Naive thymus-derived CD4-positive, alpha-beta T cell (primary cell): ENCODE measurements at places on chromosomes 12 and 14. TPM values are rescaled to one million over a fixed set of nuclear protein-coding genes. Genes with fewer than 3 reads are reported as not detected.

The KLRC4 gene
- not detected for polyA plus RNA-seq

The GPRC5A gene
- not detected for polyA plus RNA-seq

The ZNF84 gene
- 22.6 TPM for polyA plus RNA-seq

The GLS2 gene
- 5.9 TPM for polyA plus RNA-seq

The RAD9B gene
- 0.98 TPM for polyA plus RNA-seq

The CCDC197 gene
- not detected for polyA plus RNA-seq

The KRT79 gene
- not detected for polyA plus RNA-seq

The RHOJ gene
- polyA plus RNA-seq, result not detected

The MGST1 gene
- polyA plus RNA-seq, result not detected

The SDR9C7 gene
- not detected for polyA plus RNA-seq

The KCTD10 gene
- polyA plus RNA-seq, result 22.5 TPM

The ZFYVE21 gene
- 15.6 TPM for polyA plus RNA-seq

The CISTR gene
- not detected for polyA plus RNA-seq

The HCAR1 gene
- polyA plus RNA-seq, result not detected

The ANG gene
- not detected for polyA plus RNA-seq

The PRPH gene
- not detected for polyA plus RNA-seq

The TAS2R50 gene
- polyA plus RNA-seq, result not detected

The CCDC175 gene
- not detected for polyA plus RNA-seq

The KRT8 gene
- not detected for polyA plus RNA-seq

The ITGA7 gene
- polyA plus RNA-seq, result not detected

The FOXA1 gene
- polyA plus RNA-seq, result not detected

The VCPKMT gene
- polyA plus RNA-seq, result 13.4 TPM

The TAMALIN gene
- 1.3 TPM for polyA plus RNA-seq

The DDX11 gene
- 25.4 TPM for polyA plus RNA-seq

The PRH2 gene
- not detected for polyA plus RNA-seq

The TAS2R8 gene
- polyA plus RNA-seq, result not detected

The SELPLG gene
- 530 TPM for polyA plus RNA-seq

The ESPL1 gene
- not detected for polyA plus RNA-seq

The WNT1 gene
- not detected for polyA plus RNA-seq

The KLRC3 gene
- not detected for polyA plus RNA-seq

The ARL6IP4 gene
- polyA plus RNA-seq, result 295 TPM

The KLRC1 gene
- 0.37 TPM for polyA plus RNA-seq

The KRT78 gene
- not detected for polyA plus RNA-seq

The SLCO1B3 gene
- not detected for polyA plus RNA-seq

The JPH4 gene
- polyA plus RNA-seq, result not detected

The DPPA3 gene
- not detected for polyA plus RNA-seq

The LGMN gene
- polyA plus RNA-seq, result 25.2 TPM

The SCNN1A gene
- 1.2 TPM for polyA plus RNA-seq

The CLEC4D gene
- polyA plus RNA-seq, result not detected

The DTX1 gene
- polyA plus RNA-seq, result 0.80 TPM

The RNFT2 gene
- polyA plus RNA-seq, result 1.2 TPM

The HNF1A gene
- polyA plus RNA-seq, result not detected

The SYNJ2BP gene
- polyA plus RNA-seq, result 16.3 TPM

The FOXM1 gene
- polyA plus RNA-seq, result not detected

The HHIPL1 gene
- not detected for polyA plus RNA-seq

The OR4E2 gene
- polyA plus RNA-seq, result not detected

The P2RX7 gene
- 2.0 TPM for polyA plus RNA-seq

The CLEC7A gene
- polyA plus RNA-seq, result not detected

The DBX2 gene
- polyA plus RNA-seq, result not detected

The CCDC177 gene
- not detected for polyA plus RNA-seq

The PROX2 gene
- polyA plus RNA-seq, result 0.05 TPM

The PTCSC3 gene
- polyA plus RNA-seq, result not detected

The USP44 gene
- polyA plus RNA-seq, result 14.0 TPM

The E2F7 gene
- polyA plus RNA-seq, result not detected
